ENCODE measurements at places on chromosomes 16 and 17.

DNA sequence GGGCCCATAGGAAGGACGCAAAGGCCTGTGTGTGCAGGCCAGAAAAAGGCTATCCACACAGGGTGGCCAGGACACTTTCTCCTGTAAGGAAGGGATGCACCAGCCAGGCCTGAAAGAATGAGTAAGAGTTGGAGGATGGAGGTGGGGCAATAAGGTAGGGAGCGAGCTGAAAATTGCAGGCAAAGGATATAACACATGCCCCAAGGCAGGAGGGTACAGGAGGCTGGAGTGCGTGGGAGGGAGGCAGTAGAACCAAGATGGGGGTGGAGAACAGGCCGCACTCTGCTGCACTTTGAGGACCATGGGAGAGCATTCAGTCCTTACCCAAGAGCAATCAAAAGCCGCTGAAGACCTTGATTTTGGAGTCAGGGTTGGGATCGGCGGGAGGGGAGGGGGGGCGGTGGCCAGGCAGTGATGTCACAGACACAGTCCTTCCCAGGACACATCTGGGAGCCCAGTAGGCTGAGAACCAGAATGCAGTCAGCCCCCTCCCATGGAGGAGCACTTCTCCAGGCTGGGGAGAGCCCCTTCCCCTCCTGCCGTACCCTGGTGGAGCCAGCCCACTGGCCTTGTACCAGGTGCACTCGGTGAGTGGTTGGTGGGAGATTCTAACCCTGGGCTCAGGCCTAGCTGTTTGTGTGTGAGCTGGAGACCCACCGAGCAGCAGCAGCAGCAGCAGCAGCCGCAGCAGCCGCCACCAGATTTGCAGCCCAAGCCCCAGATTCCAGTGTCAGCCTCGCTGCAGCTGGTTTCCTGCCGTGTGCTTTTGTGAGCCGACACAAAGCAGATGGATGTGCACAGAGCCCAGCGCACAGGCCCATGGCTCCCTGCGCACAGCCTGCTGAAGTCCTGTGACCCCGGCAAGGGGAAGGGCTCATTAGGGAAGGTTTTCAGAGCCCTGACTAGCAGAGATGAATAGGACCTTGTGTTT is 17.5 kb downstream of the ANKRD40 start:
- DNase-seq: no peak

- DNase-seq: peak; percentile 35
Measured at GRCh38 chr17:1830288-1830687, 483 bp downstream of the RPA1 start.

- no peak for DNase-seq
Measured at GRCh38 chr17:60326702-60327101, 65.2 kb downstream of the USP32 start.

DNA sequence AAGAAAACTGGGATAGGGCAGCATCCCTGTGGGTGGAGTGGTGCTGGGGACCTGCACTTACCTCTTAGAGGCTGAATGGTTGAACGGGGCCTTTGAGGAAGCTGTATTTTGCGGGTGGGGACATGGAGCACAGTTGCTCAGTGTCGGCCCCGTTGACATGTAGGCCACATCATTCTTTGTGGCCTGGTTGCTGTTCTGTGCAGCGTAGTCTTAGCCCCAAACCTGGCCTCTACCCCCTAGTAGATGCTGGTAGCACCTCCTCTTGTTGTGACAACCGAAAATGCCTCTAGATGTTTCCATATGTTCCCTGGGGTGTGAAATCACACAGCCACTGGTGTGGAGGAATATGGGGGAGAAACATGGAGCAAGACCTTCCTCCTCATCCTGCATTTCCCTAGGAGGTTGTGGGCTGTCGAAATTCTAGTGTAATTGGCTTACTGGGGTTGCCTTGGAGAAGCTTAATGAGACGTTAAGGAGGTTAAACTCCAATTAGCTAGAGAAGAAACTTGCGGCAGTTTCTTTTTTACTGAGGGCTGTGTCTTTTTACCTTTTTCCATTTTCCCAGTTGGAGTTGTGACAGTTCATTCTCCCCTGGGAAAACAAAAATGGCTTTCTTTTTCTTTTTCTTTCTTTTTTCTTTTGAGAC is 9.4 kb downstream of the ABCC1 start:
- DNase-seq: no peak

- no peak for DNase-seq
Measured at GRCh38 chr17:81561494-81561885, 9.3 kb upstream of the FAAP100 start.
